Activated T-cell treated with anti-CD3 and anti-CD28 coated beads, Interleukin-2, amount 50 U/mL, for 1 hour (primary cell): ENCODE measurements at places on chromosomes 13 and 19.
A peak's percentile ranks its signal among the peaks of the same experiment; 100 is the strongest.

DNA sequence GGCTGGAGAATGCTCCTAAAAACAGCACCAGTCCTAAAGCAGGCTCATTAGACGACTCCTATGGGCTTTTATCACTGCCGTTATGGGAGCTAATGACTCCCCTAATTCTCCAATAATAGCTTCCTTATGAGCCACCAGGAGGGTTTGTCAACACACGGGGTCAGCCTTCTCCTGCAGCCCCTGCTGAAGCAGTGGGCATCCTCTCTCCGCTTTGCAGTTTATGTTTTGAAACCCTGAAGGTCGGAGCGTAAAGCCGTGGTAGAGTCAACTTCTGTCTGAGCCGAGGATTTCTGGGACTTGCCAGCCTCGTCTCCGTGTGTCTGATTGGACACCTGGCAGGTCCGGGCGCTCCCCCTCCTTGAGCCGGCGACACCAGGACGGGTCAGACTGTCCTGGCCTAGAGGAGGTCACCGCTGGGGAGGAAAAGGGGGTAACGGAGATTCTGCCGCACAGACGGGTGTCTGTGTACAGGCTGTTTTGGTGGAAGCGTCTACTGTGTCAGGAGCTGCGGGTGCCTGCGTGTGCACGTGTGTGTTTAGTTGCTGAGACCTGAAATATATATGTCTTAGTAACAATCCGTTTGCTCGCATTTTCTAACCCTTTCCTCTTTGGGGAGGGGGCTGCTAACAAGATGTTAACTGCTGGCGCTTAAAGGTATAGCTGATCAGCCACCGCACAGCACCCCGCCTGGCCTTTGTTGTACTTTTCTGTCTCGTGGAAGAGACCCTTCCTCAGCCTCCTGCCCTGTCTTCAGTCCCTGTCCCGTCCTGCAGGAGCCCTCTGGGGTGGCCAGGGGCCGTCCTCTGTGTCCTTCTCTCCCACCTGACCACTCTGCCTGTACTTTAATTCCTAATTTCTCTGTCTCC lies 1.9 kb downstream of the KDM4B start:
- no peak for DNase-seq

- no peak for DNase-seq
These were observed 186.9 kb upstream of the UBL3 start for GRCh38 chr13:30037306-30037705.

DNA sequence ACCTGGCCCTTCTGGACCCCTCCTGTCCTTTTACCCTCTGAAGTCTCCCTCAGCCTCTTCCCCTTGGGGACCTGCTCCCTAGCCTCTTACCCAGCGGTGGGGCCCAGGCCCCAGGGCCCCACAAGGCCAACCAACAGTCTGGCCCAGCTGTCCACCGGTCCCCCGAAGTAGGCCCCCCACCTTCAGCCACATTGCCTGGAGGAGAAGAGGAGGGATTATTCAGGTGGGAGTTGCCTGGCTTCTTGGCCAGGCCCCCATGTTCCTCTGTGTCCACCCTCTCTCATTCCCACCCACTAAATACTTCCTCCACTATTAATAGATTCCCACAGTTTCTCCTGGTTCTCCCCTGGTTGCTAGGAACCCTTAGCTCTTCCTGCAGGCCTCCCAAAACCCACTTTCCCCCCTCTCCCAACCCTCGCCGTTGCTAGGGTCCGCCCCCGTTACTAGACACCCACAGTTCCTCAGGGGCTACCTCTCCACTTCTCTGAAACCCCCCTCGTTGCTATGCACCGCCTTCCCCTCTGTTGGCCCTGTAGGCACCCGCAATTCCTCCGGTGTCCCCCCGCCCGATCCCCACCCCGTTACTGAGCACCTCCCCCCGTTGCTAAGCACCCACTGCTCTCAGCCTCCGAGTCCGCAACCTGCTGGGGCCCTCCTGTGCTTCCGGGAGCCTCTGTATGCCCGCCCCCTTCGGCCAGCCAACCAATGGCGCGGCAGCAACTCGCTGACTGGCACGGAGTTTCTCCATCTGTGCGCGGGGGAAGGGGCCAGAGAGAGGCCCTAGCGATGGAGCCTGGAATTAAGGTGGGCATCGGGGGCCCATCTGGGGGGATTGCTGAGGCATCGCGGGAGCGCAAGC lies 2.0 kb downstream of the COQ8B start:
- DNase-seq: peak; percentile 93

GRCh38 chr13:50844084-50844875 lies 788 bp upstream of the DLEU7 start:
- DNase-seq: no peak

- peak; percentile 86 for DNase-seq
These were observed 5.2 kb upstream of the REXO1 start for GRCh38 chr19:1853295-1854038.

- DNase-seq: peak; percentile 42
These were observed 1.5 kb downstream of the N4BP2L1 start for GRCh38 chr13:32426191-32426989.

DNA sequence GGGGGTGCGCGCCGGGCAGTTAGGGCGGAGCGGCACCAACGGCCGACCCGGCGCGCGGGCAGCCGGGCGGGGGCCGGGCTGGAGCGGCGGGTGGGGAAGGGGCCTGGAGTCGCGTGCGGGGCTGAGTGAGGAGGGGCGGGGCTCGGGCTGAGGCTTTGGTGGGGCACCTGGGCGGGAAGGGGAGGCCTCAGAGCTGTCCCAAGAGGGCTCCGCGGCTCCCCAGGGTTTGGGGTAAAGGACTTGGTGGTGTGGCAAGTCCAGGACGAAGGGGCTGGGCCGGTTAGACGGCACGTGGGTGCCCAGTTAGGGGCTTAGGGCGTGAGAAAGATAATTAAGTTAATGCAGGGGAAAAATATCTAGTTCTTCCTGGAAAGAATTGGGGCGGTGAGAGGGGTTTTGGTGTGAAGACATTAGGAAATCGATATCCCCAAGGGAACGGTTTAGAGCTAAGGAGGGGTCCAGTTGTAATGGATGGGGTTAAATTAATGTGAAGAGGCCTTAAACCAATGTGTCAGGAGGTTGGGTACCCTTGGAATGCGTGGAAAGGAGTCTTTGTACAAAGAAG lies 496 bp downstream of the ZNF574 start:
- no peak for DNase-seq

DNA sequence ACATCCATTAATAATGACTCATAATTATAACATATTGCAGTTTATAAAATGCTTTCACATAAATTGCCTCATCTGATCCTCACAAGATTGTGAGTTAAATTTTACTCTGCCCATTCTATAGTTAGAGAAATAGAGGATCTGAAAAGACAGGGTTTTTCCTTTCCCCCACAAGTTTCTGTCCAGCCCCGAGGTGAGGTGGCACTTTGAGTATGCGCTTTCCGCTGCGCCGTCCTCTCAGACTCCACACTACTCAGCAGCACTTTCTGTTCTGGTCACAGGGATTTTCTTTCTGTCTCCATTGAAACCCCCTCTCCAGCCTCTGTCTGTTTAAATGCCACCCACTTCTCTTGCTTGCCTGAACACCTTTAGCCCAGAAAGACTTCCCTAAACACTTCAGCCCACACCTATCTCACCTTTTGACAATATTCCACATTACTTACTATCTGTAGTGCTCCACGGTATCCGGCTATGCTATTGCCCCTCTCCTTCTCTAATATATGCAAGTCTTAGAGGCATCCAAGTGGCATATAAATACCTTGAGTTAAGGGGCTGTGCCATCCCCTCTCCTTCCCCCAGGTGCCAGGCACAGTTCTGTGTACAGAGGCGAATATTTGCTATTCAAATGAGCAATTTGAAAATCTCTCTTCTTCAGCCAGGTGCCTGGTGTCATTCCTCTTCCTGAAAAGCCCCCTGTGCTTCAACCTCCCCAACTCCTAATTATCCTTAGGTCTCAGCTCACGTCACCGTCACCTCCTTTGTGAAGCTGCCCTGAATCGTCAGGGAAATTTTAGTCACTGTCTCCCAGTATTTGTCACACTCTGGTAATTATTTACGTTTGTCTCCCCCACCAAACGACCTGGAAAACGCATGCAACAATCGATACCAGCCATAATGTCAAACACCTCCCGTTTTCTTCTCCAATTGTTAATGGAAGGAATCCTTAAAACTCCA lies 268.7 kb downstream of the NHLRC3 start:
- no peak for DNase-seq

GRCh38 chr13:44822291-44822690 lies 167.0 kb downstream of the NUFIP1 start:
- no peak for DNase-seq

DNA sequence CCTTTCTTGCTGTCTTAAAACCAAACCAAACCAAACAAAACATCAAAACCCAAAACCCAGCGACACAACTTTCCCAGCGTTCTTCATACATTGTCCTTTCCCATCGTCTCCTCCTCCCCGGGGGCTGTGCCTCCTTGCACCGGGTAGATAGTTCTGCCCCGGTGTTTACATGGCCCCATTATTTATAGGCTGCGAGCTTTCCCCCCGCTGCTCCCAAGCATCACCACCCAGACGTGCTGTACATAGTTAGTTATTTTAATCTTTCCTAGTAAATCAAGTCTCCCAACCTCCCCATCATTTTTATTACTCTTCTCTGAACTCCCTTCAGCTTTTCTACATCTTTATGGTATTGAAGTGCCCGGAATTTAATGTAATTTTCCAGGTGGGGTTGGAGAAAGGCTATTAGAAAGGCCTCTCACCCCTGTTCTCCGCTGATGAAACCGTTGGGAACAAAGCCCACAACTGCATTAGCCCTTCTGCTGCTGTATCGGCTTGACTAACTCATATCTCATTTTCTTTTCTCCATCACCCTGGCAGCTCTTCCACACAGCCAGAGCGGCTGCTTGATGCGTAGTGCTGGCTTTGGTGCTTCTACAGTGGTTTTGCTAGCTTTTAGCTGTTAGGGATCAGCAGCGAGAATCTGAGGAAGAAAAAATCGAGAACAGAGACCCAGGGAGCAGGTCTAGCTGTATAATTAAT lies 53.1 kb downstream of the FGF9 start:
- no peak for DNase-seq

DNA sequence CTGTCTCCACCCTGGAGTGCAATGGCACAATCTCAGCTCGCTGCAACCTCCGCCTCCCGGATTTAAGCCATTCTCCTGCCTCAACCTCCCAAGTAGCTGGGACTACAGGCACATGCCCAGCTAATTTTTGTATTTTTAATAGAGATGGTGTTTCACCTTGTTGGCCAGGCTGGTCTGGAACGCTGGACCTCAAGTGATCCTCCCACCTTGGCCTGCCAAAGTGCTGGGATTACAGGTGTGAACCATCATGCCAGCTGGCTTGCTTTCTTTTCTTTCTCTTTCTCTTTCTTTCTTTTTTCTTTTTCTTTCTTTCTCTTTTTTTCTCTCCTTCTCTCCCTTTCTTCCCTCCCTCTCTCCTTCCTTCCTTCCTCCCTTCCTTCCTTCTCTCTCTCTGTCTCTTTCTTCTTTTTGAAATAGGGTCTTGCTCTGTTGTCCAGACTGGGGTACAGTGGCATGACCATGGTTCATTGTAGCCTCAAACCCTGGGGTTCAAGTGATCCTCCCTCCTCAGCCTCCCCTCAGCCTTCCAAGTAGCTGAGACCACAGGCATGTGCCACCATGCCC lies 33.3 kb upstream of the NFIC start:
- DNase-seq: no peak

DNA sequence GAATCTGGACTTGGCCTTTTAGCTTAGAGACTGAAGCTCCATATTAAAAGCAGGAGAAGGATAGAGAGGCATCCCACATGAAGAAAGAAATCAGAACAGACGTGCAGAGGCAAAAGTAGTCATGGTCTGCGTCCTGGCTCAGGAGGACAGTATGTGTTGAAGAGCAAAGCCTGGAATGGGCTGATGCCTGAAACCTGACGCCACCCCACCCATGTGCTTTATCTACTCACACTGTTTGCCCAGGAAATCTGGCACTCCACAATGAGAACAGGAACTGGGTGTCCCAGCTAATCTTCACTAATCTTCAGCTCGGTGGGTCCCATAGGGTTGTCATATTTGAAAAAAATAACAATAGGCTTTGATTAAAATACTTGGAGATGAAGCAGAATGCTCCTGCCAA lies 549.0 kb upstream of the GPC6 start:
- no peak for DNase-seq

GRCh38 chr13:50511877-50512341 lies 331.6 kb downstream of the DLEU7 start:
- DNase-seq: no peak

DNA sequence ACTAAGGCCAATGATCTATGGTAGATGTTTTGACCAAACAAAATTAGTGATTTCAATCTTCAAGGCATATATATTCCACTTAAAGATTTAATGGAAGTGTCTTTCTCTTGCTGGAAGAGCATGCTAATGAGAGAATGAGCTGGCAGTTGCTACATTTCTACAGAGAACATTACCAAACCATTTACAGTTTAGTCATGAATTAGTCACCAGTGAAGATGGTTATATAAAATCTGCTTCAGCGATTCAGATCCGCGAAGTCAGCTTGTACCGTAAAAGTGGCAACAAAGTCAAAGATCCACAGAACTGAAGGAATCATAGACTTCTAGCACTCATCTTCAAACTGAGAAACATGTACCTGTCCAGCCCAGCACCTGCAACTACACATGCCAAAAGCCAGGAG lies 156.3 kb downstream of the SLITRK5 start:
- DNase-seq: no peak

- DNase-seq: no peak
These were observed 557.0 kb downstream of the SLITRK1 start for GRCh38 chr13:83325125-83325853.

DNA sequence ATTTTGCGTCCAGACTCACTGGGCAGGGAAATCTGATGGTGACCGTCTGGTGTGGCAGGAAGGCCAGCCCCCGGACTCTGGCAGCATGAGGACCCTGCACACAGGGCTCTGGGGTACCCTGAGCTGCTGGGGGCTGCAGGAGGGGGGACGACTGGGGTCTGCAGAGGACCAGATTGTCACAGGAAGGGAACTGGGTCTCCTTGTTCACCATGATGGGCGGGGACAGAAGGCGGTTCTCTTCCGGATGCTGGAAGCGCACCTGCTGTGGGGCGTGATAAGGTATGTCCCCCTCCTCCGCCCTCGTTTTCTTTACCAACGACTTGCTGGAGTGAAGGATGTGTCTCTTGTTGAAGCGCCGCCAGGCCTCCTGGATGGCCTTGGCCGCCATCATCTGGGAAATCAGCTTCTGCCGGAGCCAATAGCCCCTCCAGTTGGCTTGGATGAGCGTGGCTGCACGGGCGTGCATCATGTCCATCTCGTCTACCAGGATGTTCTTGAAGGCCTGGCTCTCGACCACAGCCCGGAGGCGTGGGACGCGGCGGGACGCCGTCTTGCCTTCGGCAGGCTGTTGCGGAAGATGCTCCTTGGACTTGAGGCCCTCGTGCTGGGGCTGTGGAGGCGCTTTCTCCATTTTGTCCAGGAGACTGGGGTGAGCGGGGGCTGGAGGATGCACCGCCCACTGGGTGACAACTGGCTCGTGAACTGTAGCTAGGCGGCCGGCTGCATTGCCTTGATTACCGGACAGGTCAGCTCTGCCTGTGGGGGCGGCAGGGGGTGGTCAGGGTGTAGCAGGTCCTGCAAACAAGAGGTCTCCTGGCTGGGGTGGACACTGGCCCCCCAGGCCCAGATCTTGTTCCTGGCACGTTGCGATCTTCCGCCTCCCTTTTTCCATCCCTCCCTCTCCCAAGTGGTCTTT lies 7.2 kb downstream of the IQCN start:
- no peak for DNase-seq

DNA sequence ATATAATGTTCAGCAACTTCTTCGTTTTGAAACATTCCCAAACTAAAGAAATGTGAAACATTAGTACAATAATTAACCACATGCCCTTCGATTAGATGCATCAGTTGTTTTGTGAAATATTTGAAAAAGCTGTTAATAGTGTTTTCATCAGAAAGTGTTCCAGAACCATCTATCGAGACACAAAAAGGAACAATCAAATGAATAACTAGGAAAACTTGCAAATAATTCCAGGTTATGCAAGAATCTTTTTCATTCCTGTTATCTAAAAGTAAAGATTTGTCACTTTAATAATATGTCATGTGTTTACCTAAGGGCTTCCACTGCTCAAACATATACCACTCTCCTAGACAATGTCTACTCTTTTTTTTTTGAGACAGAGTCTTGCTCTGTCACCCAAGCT lies 904.2 kb upstream of the MIR17HG start:
- no peak for DNase-seq
